Lower lobe of right lung (tissue), 2 donors: ENCODE measurements at places on chromosomes 13 and 19. TPM values are rescaled to one million over a fixed set of nuclear protein-coding genes. Genes with fewer than 3 reads are reported as not detected.

The CASP14 gene
- total RNA-seq, result not detected

- no peak for DNase-seq
- H3K27ac ChIP-seq, result no peak overlapping the region
- H3K27me3 ChIP-seq, result no peaks in the 10 kb centered on the region
These were observed 2.0 kb upstream of the EBPL start for GRCh38 chr13:49693191-49693733.

- peaks cover 11% of the 10 kb centered on the region for H3K4me1 ChIP-seq
- H3K27me3 ChIP-seq, result peaks cover 30% of the 10 kb centered on the region
- no peak overlapping the region for H3K27ac ChIP-seq
- H3K4me3 ChIP-seq, result no peak overlapping the region
- no peaks in the 10 kb centered on the region for H3K36me3 ChIP-seq
- DNase-seq, result no peak
These were observed 3.9 kb upstream of the KLK15 start for GRCh38 chr19:50837300-50837699.

GRCh38 chr13:73933795-73934194 is 200.4 kb downstream of the KLF12 start:
- no peak overlapping the region for H3K27ac ChIP-seq
- no peak overlapping the region for H3K4me3 ChIP-seq
- H3K4me1 ChIP-seq, result no peaks in the 10 kb centered on the region
- no peaks in the 10 kb centered on the region for H3K36me3 ChIP-seq

DNA sequence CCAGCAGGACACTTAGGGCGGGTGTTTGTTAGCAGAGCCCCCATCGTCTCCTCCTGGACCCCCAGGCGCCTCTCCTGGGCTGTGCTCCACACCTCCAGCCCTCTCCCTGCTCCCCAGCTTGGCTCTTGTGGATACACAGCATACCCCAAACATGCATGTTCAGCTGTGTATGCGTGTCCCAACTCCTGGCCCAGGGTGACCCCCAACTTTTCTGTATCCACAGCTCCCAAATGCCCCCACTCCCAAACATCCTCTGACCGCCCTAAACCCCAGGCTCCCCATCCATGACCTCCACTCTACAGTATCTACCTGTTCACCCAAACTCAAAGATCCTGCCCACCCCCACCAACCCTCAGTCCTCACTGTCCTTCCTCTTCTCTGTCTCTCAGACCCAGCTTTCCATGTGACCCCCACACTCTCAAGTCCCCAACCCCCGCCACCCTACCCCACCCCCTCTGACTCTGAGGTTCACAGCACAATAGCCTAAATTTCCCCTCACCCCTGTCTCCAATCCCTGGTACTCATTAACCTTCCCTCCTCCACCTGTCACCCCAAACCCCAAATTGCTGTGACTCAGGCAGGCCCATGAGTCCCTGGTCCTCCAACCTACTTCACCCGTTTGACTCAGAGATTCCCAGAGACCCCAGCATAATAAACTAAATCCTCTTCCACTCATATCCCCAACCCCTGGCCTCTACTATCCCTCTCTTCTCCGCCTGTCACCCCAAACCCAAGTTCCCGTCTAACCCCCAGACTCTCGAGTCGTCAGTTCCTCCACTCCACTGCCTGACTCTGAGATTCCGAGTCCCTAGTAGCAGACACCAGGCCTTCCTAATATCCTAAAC is 968 bp downstream of the UBE2M start:
- peaks cover 50% of the 10 kb centered on the region for H3K4me1 ChIP-seq
- H3K36me3 ChIP-seq, result peaks cover 34% of the 10 kb centered on the region
- peak overlapping the region; percentile 66 for H3K4me3 ChIP-seq
- H3K27ac ChIP-seq, result peak overlapping the region; percentile 99
- no peak for DNase-seq

DNA sequence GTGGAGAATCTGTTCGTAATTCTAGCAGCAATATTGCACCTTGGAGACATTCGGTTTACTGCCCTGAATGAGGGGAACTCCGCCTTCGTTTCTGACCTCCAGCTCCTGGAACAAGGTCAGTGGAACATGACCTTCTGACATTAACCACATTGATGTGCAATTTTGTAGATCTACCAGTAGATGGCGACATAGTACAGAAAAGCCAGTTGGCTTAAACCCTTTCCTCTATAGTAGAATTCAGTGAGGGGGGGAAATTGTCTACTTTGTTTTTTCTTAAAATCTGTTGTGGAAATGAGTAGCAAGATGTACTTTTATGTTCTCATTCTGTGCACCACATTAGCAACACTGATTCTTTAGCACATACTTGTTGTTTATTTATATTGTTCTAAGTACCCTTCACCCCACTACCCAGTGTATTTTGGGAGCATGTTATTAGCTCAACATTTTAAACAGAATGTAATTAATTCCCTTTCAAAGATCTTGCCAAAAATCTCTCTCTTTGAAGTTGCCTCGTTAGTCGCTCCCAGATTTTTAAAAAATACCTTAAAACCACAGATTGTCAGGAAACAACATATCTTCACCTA is 332.2 kb downstream of the MYO16 start:
- DNase-seq, result no peak
- no peak overlapping the region for H3K27ac ChIP-seq
- H3K4me1 ChIP-seq, result no peaks in the 10 kb centered on the region
- H3K4me3 ChIP-seq, result no peak overlapping the region

DNA sequence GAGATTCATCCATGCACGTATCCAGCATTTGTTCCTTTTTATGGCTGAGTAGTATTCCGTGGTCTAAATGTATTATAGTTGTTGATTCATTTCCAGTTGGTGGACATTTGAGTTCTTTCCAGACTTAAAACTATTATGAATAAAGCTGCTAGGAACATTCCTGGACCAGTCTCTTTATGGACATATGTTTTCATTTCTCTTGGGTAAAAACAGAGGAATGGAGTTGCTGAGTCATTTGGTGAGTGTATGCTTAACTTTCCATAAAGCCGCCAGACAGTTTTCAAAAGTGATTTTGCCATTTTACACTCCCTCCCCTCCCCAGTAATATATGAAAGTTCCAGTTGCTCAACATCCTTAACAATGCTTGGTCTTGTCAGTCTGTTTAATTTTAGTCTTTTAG is 116.4 kb downstream of the TSHZ3 start:
- H3K27ac ChIP-seq, result no peak overlapping the region
- H3K4me1 ChIP-seq, result no peaks in the 10 kb centered on the region
- peaks cover 7% of the 10 kb centered on the region for H3K27me3 ChIP-seq

GRCh38 chr13:44386913-44387556 is 13.4 kb downstream of the SERP2 start:
- no peak overlapping the region for H3K4me3 ChIP-seq
- H3K27me3 ChIP-seq, result no peaks in the 10 kb centered on the region
- no peaks in the 10 kb centered on the region for H3K36me3 ChIP-seq
- H3K4me1 ChIP-seq, result peaks cover 4% of the 10 kb centered on the region

DNA sequence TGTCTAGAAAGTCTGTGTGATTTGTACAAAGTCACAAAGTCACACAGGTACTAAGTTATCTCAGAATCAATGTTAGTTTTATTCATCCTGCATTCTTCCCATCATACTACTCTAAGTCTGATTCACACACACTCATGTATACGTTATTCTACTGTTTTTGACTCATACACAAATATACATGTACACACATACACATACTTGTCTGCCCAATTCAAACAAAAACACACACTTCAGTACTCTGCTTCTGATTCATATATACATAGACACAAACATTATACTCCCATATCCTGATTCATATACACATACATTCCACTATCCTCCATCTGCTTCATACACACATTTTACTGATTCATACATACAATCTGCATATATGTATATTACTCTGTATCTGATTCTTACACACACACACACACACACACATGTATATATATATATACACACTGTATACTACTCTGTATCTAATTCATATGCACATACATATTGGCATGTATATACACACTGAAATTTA is 69.3 kb downstream of the KLF12 start:
- no peak overlapping the region for H3K27ac ChIP-seq
- H3K4me3 ChIP-seq, result no peak overlapping the region
- no peaks in the 10 kb centered on the region for H3K36me3 ChIP-seq
- H3K4me1 ChIP-seq, result peaks cover 20% of the 10 kb centered on the region
- no peak for DNase-seq
- no peaks in the 10 kb centered on the region for H3K27me3 ChIP-seq

DNA sequence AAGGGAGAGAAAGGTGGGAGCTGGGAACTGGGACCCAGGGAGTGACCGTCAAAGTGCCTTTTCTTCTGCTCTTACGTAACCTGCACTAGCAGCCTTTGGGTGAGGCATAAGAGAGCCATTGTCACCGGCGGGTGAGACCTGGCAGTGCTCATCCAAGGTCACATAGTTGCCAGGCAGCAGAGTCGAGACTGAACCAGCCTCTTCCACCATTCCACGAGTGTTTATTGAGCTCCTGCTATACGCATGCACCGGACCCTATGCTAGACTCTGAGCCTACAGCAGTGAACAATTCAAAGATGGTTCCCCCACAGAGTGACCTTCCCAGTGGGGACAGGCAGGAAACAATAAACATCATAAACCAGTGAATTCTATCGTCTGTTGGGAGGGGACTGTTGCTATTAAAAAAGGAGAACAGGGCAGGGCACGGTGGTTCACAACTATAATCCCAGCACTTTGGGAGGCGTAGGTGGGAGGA is 18.6 kb upstream of the STRN4 start:
- H3K4me3 ChIP-seq, result no peak overlapping the region
- H3K4me1 ChIP-seq, result peaks cover 7% of the 10 kb centered on the region
- H3K36me3 ChIP-seq, result no peaks in the 10 kb centered on the region
- no peak overlapping the region for H3K27ac ChIP-seq

GRCh38 chr13:96403241-96403640 is 313.3 kb downstream of the HS6ST3 start:
- no peak overlapping the region for H3K27ac ChIP-seq
- H3K36me3 ChIP-seq, result no peaks in the 10 kb centered on the region
- no peak overlapping the region for H3K4me3 ChIP-seq
- H3K4me1 ChIP-seq, result no peaks in the 10 kb centered on the region
- no peak for DNase-seq
- no peaks in the 10 kb centered on the region for H3K27me3 ChIP-seq

- peaks cover 18% of the 10 kb centered on the region for H3K4me1 ChIP-seq
- no peaks in the 10 kb centered on the region for H3K27me3 ChIP-seq
- DNase-seq, result no peak
- H3K4me3 ChIP-seq, result peak overlapping the region; percentile 12
These were observed 8.3 kb downstream of the PIAS4 start for GRCh38 chr19:4015705-4016402.

DNA sequence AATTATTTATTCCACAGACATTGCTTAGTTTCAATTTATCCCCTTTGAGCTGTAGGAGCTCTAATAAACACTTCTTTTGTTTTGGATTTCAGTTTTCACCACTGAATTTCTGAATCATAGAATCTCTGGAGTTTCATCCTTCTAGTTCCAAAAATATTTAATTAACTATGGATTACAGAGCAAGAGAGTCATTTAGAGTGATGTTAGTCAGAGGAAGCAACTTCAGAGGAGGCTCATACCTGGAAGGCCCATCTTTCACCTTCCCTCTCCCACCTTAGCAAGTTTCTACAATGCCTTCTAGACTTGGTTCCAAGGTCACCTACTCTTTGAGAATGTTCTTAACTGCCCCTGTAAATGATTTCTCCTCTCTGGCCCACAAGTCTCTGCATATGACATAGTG is 353.2 kb downstream of the SPRY2 start:
- DNase-seq, result no peak
- H3K27ac ChIP-seq, result no peak overlapping the region
- no peaks in the 10 kb centered on the region for H3K4me1 ChIP-seq
- no peaks in the 10 kb centered on the region for H3K36me3 ChIP-seq

The RGS9BP gene
- total RNA-seq, result 2.1 TPM

The XPO4 gene
- total RNA-seq, result 17.1 TPM

DNA sequence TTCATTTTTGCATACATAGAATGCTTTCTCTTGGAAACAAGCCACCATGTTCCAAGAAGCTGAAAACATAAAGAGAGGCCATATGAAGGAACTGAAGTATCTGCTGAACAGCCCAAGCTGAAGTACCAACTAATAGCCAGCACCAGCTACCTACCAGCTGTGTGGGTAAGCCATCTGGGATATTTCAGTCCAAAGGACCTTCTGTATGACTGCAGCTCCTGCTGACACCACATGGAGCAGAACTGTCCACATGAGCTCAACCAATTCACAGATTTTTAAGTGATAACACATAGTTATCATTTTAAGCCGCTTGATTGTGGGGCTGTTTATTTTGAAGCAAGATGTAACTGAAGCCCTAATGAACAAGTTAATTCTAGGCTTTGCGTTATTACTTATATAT is 621.1 kb upstream of the KLHL1 start:
- H3K27me3 ChIP-seq, result no peaks in the 10 kb centered on the region
- H3K4me3 ChIP-seq, result no peak overlapping the region
- DNase-seq, result no peak
- no peaks in the 10 kb centered on the region for H3K4me1 ChIP-seq
- H3K36me3 ChIP-seq, result no peaks in the 10 kb centered on the region

The CEACAM20 gene
- 0.30 TPM for total RNA-seq

GRCh38 chr13:30345426-30346100 is 38.2 kb upstream of the KATNAL1 start:
- H3K4me1 ChIP-seq, result peaks cover 10% of the 10 kb centered on the region

DNA sequence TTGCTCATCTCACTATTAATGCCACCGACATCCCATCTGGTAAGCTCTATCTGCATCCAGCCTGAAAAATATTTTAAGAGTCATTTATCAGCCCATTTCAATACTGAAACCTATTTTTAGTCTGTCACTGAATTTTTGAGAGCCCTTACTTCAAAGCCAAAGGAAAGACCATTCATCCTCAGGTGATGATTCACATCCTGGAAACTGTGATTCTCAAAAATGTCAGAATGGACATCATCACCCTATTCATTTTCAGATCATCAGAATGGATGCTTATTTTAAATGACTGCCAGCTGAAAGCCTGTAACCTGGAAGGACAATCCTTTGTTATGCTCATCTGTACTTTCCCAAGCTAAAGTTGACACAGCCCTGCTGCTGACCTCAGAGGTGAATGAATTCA is 27.0 kb downstream of the TNFSF11 start:
- H3K36me3 ChIP-seq, result no peaks in the 10 kb centered on the region
- H3K4me1 ChIP-seq, result no peaks in the 10 kb centered on the region
- no peak overlapping the region for H3K27ac ChIP-seq
- H3K4me3 ChIP-seq, result no peak overlapping the region
- DNase-seq, result no peak

DNA sequence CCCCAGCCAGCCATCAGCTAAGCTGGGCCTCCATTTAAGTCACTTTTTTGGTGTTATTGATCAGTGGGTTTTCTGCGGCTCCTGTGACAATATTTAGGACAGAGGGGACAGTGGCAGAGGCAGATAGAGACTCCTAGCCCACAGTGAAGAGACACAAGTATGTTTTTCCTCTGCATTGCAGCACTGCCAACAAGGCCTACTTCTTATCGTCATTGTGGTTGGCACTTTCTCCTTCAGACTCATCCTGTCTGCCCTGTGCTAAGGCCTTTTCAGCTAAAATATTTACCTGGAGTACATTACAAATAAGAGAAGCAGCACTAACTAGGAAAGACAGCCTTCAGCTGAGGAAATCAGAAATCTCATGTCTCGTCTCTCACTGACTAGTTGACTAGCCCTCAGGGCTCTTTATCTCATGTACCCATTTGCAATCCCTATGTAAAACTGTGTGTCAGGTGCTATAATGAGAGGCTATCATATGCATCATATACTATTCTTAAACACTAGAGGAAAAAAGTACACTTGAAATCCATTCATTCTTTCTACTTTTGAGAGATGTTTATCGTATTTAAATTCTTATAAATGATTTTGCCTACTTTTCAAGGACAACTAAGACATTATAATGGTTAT is 62.2 kb downstream of the ZAR1L start:
- H3K4me1 ChIP-seq, result peaks cover 15% of the 10 kb centered on the region
- no peak for DNase-seq
- H3K4me3 ChIP-seq, result no peak overlapping the region
- H3K27me3 ChIP-seq, result no peaks in the 10 kb centered on the region

The SLC27A1 gene
- total RNA-seq, result 27.0 TPM

The EMC10 gene
- total RNA-seq, result 95.6 TPM
